ENCODE measurements at places on chromosomes 11 and 22. TPM values are rescaled to one million over a fixed set of nuclear protein-coding genes. Genes with fewer than 3 reads are reported as not detected.

DNA sequence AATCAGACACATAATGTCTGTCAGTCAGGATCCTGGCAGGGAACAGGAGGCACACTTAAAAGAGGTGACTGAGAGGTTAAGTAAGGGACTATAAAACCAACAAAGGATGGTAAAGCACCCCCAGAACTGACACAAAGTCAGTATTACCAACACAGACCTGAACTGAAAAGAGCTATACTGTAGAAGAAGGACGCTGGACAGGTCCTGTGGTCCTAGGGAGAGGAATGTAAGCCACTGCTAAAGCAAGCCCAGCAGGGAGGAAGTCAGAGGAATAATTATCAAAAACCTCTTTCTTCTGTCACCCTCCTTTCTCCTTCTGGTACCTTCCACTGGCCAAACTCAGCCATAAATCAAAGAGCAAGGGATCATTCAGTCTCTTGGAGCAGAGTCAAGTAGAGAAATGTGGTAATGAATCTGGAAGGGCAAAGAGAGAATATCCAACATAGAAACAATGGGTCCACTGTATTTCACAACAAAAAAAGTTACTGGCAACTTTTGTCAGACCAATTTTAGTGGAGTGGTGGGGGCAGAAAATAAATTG is 33.4 kb upstream of the ANGPTL5 start:
- no peak overlapping the region for H3K27ac ChIP-seq
- no peak for DNase-seq
- no peaks in the 10 kb centered on the region for H3K27me3 ChIP-seq
- no peak overlapping the region for H3K4me3 ChIP-seq
- H3K4me1 ChIP-seq: no peaks in the 10 kb centered on the region
- no peaks in the 10 kb centered on the region for H3K36me3 ChIP-seq

Gene FOLR1
- total RNA-seq: not detected

DNA sequence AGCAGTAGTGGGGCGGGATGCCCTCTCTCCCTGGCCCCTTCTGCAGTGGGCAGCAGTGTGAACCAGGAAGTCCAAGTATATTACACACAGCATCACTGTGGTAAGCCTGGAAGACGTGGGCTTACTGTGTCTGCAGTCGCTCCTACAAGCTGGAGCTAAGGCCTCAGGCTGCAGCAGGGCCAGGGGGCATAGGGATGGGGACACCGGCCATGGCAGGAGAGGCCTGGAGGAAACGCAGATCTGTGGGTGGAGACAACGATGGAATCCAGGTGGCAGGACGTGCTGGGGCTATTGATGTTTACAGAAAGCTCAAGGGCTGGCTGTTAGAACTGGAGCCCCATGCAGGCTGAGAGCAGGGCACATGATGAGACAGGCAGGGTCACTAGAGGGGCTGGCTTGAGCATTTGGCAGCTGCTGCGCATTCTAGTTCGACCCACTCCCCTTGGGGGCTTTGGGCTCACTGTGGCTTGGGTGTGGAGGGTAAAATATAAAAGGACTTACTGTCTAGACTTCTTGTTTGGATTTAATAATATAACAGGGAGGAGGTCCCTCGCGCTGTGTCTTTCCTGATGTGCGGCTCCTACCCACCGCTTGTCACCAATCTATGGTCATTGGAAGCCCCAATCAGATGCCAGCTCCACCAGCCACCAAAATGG is 539.5 kb downstream of the TBC1D22A start:
- H3K27me3 ChIP-seq: no peaks in the 10 kb centered on the region
- no peak overlapping the region for H3K27ac ChIP-seq
- DNase-seq: no peak
- H3K4me3 ChIP-seq: no peak overlapping the region

Gene SEPTIN3
- not detected for total RNA-seq

DNA sequence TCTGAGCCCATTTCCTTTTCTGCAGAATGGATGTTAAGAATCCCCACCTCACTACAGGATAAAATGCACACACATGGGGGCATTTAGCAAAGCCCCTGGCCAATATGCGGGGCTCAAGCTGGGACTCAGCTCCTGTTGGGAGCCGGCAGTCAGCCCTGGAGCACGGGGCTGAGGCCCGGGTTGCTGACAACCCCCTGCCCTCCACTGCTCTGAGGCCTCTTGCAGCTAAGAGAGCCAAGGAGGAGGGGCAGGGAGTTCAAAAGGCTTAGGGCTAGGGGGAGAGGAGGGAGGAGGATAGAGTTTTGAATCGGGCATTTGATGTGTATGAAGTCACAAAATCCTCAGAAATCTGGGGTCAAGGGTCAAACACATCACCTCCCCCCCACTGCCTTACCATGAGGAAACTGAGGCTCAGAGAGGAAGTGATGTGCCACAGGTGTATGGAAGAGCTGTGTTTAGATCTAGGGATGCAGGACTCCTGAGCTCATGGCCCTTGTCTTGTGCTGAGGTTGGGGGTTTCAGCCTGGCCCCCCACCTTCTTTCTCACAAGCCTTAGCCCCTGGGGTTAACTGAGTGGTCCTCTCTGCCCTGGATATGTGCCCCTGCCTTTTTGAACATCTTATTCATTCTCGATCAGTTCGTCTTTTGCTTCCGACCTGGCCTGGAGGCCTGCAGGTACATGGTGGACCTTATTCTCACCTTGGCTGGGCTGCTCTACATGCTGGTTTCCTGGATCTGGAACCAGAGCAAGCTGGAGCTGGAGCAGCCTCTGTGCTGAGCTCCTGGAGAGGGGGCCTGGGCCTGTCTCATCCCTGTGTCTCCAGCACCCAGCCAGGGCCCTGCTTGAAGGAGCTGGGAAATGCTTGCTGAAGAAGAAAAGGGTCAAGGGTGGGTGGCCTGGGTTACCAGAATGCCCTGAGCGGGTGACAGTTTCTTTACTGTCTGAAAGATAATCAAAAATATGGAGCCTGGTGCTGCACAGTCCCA is 80.3 kb downstream of the LRRC32 start:
- H3K36me3 ChIP-seq: no peaks in the 10 kb centered on the region
- H3K4me1 ChIP-seq: no peaks in the 10 kb centered on the region
- no peak overlapping the region for H3K4me3 ChIP-seq
- no peak for DNase-seq
- no peak overlapping the region for H3K27ac ChIP-seq
- H3K27me3 ChIP-seq: no peaks in the 10 kb centered on the region

Gene APOL6
- total RNA-seq: 16.5 TPM
